ENCODE measurements at places on chromosomes 12 and 14.
A peak's percentile ranks its signal among the peaks of the same experiment; 100 is the strongest.

DNA sequence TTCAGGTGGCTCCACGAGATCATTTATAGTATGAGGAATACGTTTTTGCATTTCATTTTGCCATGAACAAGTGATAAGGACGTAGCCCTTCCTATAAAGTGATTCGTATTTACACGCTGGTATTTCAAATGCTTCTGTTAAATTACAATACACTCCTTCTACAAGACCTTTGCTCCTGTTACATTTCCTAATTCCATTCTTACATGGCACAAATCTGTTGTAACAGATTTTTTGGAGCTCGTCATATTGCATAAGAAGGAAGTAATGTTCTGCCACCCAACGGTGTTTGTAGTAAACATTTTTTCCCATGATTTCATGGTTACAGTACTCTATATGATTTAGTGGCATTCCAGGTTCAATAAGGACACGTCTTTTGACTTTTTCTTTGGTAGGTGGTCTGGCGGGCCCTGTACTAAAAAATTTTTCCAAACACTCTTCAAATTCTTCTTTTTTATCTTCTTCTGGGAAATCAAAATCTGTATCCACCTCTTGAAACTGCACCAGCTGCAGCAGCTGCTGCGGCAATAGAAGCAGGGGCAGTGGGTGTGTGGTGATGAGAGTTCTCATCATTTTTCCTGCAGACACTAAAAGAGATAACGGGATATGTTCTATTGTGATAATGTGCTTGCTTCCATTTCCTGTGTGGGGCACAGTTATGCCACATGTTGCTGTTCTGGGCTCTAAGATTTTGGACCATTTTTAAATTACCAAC, 4.2 kb downstream of the RNASE9 start:
- no peak for DNase-seq

- no peak for DNase-seq
Observed at GRCh38 chr12:67637718-67638117, 10.8 kb upstream of the DYRK2 start.

DNA sequence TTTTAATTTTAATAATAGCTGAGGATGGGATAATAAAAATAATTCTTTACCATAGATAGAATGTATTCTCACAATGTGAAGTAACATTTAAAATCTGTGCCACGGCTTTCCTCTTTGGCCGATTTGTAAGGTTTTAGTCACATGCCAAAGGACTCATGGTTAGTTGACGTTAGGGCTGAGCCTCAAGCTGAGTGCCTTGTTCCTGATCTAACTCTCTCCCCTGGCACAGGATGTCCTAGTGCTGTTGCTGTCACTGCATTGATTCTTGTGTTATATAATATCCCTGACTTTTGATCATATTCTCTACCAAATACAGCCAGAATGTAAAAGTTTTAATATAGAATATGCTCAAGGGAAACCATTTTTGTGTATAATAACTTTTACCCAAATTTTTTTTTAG, 144.3 kb downstream of the PELI2 start:
- no peak for DNase-seq

GRCh38 chr12:6084261-6084968, 40.1 kb downstream of the VWF start:
- peak; percentile 75 for DNase-seq

GRCh38 chr12:106758349-106759110, 16.0 kb upstream of the RIC8B start:
- no peak for DNase-seq

- DNase-seq = no peak
Observed at GRCh38 chr14:23406244-23406643, 1.8 kb downstream of the MYH6 start.

DNA sequence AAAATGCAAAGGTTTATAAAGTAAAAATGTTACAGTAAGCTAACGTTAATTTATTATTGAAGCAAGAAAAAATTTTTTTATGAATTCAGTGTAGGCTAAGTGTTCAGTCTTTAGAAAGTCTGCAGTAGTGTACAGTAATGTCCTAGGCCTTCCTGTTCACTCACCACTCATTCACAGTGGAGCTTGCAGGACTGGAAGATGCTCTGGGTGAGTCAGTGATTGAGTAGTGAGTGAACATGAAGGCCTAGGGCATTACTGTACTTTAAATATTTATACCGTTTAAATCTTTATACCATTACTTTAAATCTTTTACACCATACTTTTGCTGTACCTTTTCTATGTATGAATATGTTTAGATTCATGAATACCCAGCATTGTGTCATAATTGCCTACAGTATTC, 120.3 kb upstream of the SLC38A4 start:
- DNase-seq = peak; percentile 58

Measured in AG10803 (cell line).